ENCODE measurements at places on chromosomes 1 and 21.

GRCh38 chr1:22132517-22133235 lies 10.2 kb downstream of the WNT4 start:
- DNase-seq: no peak

- DNase-seq: no peak
Observed at GRCh38 chr1:10924030-10924429, 88.4 kb upstream of the TARDBP start.

GRCh38 chr1:90716552-90717355 lies at the start of gene BARHL2:
Gene BARHL2, minus strand, starts transcription at chr1:90717302. Its CDS starts 107 bp downstream, at chr1:90717195.
- no peak for DNase-seq

DNA sequence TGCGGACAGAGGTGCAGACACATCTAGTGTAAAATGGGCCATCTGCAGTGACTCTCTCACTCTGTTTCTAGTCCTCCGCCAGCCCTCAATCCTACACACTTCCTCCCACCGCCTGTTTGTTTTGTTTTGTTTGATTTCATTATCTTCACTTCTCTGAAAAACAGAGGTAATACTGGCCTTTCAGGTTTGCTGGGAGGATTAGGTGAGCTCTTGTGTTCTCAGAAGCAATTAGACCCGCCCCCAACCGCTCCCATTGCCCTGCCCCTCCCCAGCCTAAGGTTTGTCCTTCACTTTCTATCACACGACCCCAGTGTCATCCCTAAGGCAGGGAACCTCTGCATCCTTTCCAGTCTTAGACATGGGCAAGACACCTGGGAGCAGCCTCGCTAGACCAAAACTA lies 43.2 kb upstream of the TACSTD2 start:
- no peak for DNase-seq

DNA sequence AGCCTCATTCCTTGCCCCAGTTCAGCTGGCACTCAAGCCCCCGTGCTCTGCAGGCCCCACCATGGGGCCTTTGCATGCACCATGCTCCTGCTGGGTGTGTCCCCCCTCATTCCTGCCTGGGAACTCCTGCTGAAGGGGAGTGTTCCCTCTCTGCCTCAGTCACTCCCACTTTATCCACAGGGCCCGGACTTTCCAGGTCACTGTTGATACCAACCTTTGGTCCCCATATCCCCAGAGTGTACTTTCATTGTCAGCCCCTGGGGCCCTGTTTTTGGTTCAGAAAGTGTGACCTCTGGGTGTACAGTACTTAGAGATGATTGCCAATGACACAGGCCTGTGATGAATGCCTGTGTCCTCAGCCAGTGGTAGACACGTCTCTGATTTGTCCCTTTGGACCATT lies 2.9 kb downstream of the TTC22 start:
- no peak for DNase-seq
